ENCODE measurements at places on chromosomes 16 and 17.

GRCh38 chr16:57645691-57646387 is 17.4 kb downstream of the ADGRG1 start:
- DNase-seq = no peak

DNA sequence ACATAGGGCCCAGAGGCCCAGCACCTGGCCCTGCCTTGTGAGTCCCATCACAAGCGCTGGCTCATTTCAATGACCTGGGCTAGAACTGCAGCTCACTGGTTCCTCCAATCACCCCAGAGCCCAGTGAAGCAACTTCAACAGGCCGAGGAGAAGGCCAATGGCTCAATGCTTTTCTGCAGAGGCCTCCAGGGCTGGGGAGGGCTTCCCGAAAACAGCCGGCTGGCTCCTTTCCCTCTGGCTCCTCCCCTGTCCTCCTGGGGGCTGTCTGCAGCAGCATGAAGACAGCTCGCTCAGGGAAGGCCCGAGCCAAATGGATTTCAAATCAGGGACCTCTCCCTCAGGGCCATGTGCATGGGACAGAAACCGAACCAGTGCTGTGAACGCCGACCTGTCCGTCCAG is 121.6 kb downstream of the ZNF423 start:
- DNase-seq = no peak

GRCh38 chr16:69701866-69702265 is 24.5 kb downstream of the NQO1 start:
- no peak for DNase-seq

DNA sequence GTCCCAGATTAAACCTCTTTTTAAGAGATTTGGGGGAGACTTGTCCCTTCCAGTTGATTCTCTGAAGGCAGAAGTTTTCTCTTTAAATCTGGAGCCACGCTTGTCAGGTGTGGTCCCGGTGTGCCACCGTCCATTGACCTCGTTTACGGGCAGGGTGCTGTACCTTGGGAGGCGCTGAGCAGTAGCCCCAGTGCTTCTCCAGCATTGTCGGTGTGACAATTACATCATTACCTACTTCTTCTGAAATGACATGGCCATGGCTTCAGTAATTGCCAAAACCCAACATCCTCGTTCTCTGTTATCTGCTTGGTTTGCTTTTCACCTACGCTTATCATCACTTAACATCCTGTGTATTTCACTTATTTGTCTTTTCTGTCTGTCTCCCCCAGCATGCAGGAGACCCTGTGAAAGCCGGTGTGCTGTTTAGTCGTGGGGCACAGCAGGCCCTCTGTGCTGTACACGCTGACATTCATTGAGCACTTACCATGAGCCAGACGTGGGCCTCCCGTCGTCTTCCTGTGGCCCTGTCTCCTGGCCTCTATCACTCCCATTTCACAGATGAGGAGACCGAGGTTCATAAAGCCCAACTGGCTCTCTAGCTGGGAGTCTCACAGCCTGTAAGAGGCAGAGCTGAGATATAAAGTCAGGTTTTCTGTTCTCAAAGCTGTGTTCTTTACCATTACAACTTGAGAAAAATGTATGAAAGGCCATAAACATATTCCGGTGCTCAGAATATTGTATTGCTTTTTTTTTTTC is 143.9 kb downstream of the CMIP start:
- no peak for DNase-seq

GRCh38 chr17:58325289-58325726 is 3.3 kb downstream of the TSPOAP1 start:
- DNase-seq = peak; percentile 93

DNA sequence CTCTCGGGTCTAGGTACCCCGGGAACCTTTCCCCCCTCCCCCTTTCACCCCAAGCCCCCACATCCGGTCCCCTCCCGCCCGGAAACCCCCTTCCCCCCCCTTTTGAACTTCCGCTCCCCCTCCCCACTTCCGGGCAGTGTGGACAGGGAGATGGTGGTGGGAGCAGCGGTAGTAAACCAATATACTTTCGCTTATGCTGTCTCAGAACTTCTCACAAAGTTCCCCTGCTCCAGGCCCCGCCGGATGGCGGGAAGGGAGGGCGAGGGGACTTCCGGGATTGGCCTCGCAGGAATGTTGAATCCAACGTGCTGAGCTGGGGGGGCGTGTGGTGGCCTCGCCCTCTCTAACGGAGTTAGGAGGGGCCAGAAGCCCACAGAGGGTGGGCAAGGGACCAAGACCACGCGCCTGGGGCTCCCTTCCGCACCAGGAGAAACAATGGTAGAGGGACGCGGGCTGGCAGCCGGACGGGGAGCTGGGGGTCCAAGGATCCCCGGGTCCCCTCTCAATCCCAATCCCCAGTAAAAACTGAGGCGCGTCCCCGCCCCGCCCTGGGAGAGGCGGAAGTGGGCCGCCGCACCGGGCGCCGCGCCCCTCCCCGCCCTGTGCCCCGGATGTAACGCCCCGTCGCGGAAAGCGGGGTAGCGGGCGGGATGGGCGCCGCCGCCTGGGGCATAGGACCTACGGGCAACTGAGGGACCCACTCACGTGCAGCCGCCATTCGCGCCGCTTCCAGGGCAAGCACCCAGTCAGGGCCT is 742 bp downstream of the PFN1 start:
- DNase-seq = peak; percentile 85

DNA sequence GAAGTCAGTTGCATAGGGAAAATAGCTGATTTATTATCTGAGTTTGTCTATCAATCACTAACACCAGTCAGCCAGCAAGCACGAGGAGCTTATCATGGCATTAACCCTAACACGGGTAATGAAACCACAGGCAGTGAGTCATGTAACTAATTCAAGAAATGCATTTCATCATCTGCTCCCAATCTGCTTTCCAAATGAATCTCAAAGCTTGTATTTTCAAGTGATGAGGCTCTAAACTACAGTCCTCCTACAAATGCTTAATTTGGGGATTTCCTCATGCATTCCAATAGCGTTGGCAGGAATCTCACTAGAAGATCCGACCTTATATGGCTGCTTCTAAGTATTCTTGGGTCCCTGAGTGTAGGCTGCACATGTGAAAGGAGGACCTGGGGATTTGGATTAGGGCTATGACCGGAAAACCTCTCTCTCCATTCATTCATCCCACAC is 118.4 kb upstream of the HSBP1 start:
- no peak for DNase-seq

DNA sequence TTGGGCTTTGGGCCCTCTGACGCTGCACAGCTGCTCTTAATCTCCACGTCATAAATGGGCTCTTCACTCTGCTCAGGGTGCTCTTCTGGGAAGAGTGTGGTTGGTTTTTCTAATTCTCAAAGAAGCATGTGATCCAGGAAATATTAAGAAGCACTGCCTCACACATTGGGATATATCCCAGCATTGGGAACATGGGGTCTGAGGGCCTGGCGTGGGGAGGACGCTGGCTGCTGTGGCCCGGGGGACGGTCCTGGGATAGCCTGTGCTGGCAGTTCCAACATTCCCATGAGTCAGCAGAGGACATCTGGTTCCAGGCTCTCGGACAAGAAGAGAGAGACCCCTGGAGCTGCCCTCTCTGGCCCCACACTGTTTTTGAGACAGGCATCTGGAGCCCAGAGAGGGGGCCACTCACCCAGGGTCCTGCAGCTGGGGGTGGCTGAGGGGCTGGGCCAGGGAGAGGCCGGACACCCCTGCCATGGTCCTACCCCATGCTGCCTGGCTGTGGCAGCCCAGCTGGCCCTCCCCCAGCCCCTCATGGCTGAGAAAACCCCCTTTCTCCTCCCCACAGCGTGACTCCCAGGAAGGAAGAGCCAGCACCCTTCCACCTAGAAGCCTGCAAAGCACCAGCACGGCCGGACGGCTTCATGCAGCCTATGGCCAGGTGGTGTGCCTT is 58.8 kb downstream of the NT5M start:
- peak; percentile 38 for DNase-seq

- no peak for DNase-seq
Measured at GRCh38 chr17:81096741-81097133, 61.8 kb downstream of the BAIAP2 start.

- peak; percentile 76 for DNase-seq
Measured at GRCh38 chr16:2148714-2149629, 547 bp downstream of the RAB26 start.

- DNase-seq = peak; percentile 79
Measured at GRCh38 chr16:70430667-70431536, 8.0 kb downstream of the ST3GAL2 start.

GRCh38 chr17:31568539-31568938 is 177.1 kb downstream of the RAB11FIP4 start:
- no peak for DNase-seq

DNA sequence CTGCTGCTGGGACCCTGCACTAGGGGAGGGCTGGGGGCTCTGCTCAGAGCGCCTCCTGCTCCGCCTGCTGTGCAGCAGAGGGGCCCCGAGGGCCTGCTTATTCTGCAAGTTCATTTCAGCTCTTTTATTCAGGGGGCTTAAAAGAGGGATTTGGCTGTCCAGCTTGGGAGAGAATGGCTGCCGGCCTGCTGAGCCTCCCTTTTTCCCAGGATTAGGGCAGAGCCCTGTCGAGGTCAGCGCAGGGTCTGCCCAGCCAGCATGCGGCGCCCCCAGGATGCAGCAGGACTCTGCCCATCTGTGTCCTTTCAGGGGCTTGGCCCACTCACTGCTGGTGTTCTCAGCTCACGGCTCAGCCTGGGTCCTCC is 1.1 kb downstream of the SMIM5 start:
- no peak for DNase-seq

DNA sequence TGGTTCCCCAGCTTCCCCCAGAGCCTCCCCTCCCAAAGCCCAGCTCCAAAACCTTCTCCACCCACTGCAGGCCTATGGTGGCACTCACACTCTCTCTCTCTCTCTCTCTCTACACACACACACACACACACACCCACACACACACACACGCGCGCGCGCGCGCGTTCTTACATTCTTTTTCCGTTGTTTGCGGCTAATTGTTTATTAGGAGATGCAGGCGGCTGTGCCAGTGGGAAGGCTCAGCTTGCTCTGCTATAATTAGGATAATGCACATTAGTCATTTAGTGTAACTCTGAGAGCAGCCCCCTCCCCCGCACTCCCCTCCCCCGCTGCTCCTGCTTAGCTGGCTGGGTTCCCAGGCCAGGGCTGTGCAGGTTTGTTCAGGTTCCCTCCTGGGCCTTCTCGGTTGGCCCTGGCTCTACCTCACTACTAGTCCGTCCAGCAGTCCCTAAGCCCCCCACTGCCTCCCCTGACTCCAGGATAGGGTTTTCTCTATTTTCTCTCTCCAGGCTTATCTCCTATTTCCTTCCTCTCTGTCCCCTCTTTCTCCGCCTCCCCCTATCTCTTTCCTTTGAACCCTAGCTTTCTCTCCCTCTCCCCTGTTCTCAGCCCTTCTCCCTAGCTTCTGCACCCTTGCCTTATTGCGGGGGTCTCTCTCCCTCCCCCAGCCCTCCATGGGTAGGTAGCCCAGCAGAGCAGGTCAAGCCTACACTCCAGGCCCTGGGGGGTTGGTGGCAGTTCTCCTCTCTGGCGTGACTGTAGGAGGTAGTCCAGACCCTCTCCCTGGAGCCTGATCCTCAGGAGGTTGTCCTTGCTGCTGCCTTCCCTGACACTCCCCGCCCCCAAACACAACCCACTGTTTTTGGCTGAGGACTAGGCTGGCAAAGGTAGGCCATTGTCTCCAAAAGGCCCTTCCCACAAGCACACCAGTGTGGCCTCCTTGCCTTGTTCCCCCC is 34.0 kb downstream of the TMEM132E start:
- DNase-seq = peak; percentile 84

DNA sequence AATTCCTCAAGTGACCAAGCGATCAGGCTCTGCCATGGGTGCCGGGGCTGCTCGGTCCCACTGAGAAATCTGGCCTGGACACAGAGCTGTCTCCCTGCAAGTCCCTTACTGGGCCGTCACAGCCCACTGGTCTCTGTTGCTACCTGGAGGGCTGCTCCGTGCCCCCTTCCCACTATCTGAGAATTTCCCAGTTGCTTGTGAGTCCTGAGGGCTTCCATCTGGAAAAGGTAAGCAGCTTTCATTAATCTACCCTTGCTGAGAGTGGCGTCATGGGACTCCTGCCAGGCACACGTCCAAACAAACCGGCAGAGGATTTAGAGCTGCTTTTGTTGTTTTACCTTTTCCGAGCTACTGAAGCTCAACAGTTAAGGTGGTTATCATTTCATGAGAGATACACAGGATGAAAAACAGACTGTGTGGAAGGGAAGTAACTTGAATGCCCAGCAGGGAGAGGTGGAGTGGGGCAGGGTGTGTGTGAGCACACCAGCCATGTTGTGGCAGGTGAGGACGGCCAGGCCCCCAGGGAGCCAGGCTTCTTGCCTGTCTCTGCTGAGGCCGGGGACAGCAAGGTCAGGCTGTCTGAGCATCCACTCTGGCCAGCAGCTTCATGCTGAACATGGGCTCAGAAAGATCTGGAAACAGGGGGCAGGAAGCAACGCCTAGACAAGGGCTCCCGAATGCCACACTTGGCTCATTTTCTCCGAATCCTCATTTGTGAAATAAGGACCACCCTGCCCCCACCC is 50.6 kb downstream of the GTF3C1 start:
- DNase-seq = no peak

- no peak for DNase-seq
Measured at GRCh38 chr17:49101054-49101534, 31.5 kb upstream of the B4GALNT2 start.

DNA sequence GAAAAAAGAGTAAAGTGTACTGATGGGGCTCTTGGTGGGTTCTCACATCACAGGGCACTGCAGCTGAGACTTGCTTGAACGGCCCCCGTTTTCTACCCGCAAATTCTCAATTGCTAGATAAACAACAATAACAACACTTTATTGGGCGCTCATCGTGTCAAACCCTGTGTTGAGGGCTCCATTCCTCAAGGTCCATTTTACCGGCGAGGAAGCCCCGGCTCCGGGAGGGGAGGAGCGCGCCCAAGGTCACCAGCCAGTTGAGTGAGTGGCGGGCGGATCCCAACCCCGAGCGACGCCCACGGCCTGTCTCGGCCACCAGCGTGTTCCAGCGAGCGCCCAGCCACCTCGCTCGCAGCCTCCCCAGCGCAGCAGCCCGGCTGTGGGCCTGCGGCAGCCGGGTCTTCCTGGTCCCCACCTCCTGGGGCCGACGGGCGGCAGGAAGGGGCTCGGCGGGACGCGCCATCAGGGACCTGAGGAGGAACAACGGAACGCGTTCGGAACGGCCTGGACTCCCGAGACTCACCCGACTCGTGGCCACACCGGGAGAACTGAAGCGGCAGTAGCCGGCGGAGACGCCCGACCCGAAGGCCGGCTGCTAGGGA is 373 bp downstream of the CMC2 start:
- DNase-seq = no peak

DNA sequence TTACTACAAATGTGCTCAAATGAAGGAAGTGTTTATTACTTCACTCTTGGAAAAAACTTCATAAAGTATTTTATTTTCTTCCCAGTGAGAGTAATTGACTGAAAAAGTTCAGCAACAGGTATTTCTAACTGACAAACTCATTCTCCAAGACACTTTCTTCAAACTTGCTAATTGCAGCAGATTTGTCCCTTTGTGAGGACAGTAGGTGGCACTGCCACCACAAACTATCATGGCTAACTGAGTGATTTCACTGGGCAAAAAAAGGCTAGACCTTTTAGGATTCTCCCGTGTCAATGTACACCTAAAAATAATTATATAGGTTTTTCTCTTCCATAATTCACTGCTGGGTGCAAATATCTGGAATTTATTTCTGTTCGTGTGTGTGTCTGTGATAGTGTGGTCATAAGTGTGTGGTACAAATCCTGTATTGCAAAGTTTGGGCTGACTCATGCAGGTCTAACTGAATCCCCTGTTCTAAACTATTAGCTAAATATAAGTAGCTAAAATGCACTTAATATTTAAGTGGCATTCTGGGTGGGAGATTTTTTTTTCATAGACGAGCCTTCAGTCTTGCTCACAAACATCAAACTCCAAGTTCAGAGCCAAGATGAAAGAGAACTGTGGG is 3.9 kb downstream of the HS3ST3A1 start:
- peak; percentile 75 for DNase-seq

Data from endodermal cell (in vitro differentiated cells).